ENCODE measurements at places on chromosomes 13 and 19.
A peak's percentile ranks its signal among the peaks of the same experiment; 100 is the strongest.

DNA sequence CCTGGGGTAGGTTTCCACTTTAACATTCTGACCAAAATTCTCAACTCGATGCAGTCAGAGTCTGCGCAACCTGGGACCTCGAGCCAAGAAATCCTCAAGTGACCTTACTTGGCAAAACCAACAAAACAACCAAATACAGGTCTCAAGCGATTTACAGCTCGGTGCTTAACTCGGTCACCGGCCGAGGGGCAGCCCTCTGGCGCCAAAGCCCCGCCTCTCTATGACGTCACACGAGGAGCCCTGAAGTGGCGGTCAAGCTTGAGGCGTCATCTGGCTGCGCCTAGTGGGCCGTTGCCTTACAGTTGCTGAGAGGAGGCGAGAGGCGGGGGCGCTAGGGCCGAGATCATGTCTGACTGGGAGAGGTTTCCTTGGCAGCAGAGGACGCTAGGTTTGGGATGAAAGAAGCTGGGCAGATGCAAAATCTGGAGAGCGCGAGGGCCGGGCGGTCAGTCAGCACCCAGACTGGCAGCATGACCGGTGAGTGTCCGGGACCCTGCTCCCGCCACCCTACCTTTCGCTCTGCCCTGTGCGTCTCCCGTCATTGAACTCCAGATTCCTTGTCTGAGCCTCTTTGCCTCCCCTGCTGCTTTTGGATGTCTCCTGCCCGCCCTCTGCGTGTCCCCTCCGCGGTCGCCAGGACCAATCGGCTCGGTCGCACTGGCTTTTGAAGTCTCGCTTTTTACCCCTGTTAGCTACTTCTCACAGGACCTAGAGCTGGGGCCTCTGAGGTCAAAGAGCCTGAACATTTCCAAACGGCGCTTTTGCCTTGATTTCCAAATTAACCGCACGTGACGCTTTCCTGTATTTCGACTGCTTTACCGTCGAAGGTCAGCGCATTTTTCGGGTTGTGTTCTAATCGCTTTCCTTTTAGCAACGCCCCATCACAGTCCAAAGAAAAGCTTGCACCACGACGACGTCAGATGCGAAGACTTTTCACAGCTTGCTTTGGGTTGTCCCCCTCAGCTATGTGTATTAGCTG, at the start of gene CDADC1:
Gene CDADC1, plus strand, starts transcription at position 283 of the 979 bp plus-strand sequence. Its CDS starts 113 bp downstream, at position 396.
- peak; percentile 89 for DNase-seq

GRCh38 chr13:110533771-110534670, 27.5 kb downstream of the RAB20 start:
- DNase-seq, result no peak

DNA sequence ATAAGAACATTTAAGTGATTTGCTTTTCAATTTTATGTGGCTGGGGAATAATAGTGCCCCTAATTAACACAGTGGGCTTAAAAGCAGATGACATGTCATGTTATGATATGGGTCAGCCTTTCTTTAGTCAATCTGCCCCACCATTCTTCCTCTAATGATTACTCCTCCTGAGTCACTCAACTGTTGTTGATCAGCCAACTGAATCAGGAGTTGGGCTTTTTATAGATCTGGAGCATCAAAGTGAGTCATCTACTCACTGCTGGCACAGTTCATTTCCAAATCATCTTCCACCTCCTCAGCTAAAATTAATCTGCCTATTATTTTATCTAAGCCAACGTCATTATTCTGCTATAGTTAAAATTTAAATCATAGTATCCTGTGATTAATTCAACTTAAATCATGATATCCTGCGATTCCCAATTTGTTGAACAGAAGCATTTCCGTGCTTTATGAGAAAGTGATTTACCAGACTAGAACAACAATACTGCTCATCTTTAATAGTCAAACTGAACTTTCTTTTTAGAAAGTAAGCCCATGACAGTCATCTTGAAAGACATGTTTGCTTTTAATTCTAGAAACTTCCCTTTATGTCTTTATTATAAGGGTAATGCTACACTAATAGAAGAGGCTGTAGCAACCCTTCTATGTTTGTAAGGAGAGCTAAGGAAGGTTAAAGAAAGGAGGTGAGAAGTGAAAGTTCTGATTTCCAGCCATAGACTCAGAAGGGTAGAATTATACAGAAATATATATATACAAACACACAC, 551.4 kb downstream of the TBC1D4 start:
- no peak for DNase-seq

DNA sequence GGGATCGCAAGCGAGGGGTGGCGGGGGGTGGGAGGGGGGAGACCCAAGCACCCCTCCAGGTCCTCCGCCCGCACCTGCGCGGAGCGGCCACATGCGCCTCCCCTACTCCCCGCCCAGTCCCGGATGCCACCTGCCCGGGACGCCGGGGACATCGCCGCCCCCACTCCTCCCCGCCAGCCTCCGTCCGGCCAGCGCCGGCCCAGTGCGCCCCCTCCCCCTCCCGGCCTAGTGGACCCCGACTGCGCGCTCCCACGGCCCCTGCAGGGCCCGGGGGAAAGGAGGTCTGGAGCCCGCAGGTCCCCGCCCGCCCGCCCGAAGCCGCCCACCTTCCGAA, 263 bp downstream of the RHPN2 start:
- DNase-seq, result no peak

DNA sequence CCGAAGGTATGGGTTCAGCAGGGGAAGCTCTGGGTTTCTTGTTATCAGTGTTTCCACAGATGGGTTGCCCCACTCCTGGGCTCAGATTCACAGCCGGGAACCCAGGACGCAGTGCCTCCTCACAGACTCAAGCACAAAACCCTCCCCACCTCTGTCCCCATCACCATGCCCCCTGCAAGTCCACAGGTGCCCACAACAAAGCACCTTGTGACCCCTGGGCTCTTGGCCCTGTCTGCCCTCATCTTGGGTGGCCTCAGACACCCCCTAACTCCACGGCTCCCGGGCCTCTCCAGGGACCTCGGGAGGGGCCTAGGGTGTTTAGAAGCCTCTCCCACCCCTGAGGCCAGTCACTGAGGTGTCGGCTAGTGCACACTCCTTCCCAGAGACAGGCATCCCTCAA, 231.7 kb downstream of the TUBA3C start:
- DNase-seq, result no peak

- peak; percentile 71 for DNase-seq
These were observed 1.4 kb downstream of the GRIN3B start for GRCh38 chr19:1001538-1002166.

- DNase-seq, result no peak
These were observed 1563.6 kb downstream of the OLFM4 start for GRCh38 chr13:54592201-54592600.

- DNase-seq, result no peak
These were observed 8.3 kb upstream of the SHISA7 start for GRCh38 chr19:55451163-55451964.

GRCh38 chr19:45999653-46000121, 4.4 kb downstream of the CCDC61 start:
- DNase-seq, result no peak

- DNase-seq, result no peak
These were observed 70.1 kb downstream of the NALCN start for GRCh38 chr13:101346161-101346560.

GRCh38 chr19:2332341-2333026, 4.0 kb downstream of the SPPL2B start:
- peak; percentile 11 for DNase-seq

DNA sequence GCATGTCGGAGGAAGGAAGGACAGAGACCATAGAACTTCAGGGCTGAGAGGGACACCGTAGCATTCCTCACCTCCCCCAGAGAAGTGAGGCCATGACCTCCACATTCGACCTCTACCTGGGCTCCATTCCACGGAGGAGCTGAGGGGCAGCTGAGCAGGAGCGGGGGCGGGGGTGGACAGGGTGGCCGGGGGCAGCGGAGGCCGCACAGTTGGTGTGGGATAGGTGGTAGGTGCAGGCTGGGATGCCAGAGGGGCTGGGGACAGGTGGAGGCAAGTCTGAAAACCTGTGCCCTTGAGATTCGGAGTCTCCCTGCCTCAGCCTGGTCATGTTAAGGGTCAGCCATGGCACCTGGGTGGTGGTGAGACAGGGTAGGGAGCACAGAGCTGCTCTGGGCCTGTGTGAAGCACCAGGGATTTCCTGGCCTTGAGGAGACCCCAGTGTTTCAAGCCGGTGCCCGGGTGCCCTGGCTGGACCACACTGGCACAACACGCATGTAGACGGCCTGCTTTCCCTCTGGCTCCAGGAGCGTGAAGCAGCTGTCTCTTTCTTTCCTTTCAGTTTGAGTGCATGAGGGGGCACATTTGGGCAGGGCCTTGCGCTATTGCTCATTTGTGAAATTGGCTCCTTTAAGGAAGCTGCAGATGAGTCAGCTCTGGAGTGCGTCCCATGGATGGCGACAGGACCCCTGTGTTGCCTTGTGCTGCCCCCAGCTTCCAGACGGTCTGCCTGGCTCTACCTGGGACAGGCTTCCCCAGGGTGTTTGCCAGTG, 51.8 kb downstream of the TSSK6 start:
- no peak for DNase-seq

GRCh38 chr13:41054212-41054877, 7.0 kb upstream of the WBP4 start:
- peak; percentile 73 for DNase-seq

- DNase-seq, result no peak
These were observed 1258.4 kb upstream of the MIR17HG start for GRCh38 chr13:90089051-90089450.

GRCh38 chr13:39130301-39130700, 92.0 kb downstream of the NHLRC3 start:
- DNase-seq, result no peak

- peak; percentile 48 for DNase-seq
These were observed 19.8 kb upstream of the TCF3 start for GRCh38 chr19:1672038-1672768.

GRCh38 chr19:538641-539428, 5.0 kb upstream of the GZMM start:
- no peak for DNase-seq

- DNase-seq, result peak; percentile 88
These were observed 16.9 kb downstream of the FAM187B start for GRCh38 chr19:35211545-35212230.

DNA sequence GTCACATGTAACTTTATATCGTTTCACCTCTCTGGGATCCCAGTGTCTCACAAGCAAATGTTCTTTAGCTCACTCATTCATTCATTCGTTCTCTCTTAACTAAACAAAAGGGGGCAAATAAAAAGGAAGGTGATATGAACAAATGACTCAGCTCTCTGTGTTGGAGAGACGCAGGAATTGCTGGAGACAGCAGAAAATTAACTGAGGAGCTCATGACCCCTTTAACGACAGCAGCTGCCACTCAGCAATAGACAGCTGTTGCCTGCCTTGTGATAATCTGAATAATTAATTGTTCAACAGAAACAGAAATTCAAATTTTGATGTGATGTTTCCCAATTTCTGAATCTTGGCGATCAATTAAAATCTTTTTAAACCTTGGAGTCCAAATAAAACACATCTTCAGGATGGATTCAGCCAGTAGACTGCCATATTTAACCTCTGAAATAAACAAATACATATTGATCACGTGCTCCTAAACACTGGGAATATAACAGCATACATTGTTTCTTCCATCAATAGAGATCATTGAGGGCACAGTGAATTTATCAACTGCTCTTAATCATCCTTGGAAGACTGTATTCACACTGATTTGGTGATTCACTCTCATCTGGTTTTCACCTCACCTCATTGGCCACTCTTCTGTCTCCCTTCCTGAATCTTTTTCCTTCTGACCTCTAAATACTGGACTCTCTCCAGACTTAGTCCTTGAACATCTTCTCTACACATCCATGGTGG, 63.3 kb downstream of the MBNL2 start:
- no peak for DNase-seq

DNA sequence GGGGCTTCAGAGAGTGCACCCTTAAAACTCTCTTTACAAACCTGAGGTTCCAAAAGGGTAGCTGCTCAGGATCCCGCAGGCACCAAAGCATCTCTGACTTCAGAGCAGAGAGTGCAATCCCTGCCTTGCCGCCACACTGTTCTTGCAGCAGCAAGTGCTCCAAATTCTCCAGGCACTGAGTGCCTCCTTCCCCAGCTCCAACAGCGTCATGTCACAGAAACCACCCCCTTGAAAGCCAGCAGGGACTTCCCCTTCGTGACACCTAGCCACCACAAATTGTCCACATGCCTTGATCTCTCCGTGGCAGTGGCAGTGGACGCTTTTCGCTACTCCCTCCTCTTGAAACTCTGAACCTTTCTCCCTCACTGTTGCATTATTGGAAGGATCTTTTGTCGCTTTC, 39.9 kb downstream of the MBNL2 start:
- DNase-seq, result peak; percentile 13

GRCh38 chr19:18294467-18294864, 13.0 kb upstream of the JUND start:
- peak; percentile 94 for DNase-seq

DNA sequence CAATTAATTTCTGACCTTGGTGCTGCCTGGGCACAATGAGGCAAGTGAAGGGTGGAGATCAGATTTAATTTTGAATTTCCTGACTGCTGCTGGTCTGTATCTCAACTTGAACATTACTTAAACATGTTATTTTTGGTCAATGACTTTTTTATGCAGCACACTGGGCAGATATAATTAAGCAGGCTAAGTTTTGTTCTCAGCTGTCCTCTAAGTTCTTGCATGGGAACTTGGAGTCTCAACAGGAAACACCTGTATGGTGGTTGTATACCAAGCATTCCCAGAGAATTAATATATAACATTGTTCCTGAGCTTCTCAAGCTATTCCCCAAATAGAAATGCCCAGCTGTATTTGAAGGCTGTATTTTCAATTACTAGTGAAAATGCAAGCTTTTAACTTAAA, 113.5 kb upstream of the EDNRB start:
- no peak for DNase-seq

- DNase-seq, result no peak
These were observed 185.6 kb upstream of the STARD13 start for GRCh38 chr13:33471204-33471603.

DNA sequence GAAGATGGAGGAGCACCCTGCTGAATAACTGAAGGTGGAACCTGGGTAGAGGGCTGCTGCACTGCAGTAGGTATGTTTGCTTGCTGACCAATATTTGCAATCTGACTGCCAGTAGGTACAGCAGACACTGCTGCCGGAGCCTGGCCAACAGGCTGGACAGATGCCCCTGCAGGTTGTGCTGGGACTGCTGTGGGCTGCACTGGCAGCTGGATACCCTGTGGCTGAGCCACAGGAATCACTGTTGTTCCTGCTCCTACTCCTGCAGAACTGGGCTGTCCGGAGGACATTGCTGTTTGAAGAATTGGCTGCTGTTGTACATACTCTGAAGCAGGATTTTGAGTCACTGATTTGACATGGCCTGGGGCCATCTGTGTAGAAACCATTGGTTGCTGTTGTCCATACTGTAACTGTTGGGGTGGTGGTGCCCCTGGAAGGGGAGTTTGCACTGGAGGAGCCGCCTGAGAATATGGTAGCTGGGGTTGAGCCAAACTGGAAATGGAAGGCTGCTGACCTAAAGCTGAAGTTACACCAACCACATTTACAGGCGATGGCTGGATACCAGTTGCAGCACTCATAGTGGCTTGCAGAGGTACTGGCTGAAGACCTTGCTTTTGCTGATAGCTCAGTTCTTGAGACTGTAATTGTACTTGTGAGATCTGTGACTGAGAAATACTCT, 2.2 kb downstream of the TSC22D1 start:
- peak; percentile 17 for DNase-seq

DNA sequence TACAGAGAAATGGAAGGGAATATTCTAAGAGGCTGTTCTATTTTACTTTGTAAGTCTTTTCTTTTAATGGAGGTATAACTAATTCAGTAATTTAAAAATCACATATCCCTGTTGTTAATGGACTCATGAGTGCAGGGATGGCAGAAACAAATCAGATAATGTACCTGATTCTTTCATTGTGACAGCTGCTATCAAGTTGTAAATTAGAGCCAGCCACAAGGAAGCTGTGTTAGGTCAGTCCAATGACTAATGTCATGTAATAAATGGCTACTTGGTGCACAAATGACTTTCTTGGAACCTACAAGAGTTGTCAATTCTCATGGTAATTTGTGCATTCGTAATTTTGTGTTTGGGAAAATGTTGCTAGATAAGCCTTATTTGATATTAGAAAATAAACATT, 446.4 kb downstream of the DCT start:
- DNase-seq, result no peak
